ENCODE measurements at places on chromosomes 12 and 14. TPM values are rescaled to one million over a fixed set of nuclear protein-coding genes. Genes with fewer than 3 reads are reported as not detected.

DNA sequence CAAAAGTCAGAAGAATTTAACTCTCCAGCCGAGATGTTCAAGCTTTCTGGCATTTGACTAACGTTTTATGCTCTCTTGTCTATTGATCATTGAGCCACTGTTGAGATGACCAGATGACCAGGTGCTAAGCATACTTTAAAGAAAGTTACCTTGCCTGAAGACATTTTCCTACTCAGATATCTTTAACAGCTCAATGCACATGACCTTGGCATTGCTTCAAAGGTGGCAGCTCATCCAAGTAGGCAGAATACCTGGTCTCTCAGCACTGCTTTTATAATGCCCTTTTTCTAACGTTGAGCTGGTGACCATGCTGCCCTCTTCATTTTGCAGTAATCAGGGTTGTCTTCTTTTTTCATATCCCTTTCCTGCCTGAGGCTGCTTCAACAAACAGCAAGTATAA lies 358.1 kb downstream of the RAD51B start:
- DNase-seq = no peak

- DNase-seq = no peak
Measured at GRCh38 chr14:103946975-103947374, 4.6 kb upstream of the RD3L start.

- no peak for DNase-seq
Measured at GRCh38 chr12:116453631-116454030, 105.5 kb upstream of the MAP1LC3B2 start.

DNA sequence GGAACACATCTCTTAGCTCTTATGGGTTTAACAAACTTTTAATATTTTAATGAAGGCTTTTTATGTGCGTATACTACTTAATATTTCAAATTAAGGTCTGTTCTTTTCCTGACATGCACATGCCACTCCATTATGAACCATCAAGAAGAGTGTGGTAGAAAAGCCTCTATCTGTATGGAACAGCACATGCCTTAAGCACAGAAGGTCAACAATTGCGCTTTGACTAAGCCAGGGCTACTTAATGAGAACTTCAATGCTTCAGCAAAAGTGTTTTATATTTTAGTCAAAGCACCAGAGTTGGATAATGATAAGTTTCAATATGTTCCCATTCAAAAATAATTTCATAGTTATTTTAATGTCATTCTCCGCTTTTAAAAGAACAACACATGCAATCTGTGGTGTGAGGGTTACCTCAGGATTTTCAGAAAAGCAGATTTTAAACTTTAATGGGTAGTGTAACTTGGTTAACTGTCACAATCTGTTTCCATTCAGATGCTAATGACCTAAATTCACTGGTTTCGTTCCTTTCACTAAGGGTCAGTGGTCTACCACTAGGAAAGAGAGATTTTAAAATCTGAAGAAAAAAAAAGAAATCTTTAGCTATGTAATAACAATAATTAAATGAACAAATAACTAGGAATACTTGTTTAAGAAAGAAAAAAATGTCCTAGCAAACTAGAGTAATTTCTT lies 193.4 kb upstream of the NOVA1 start:
- DNase-seq = no peak

DNA sequence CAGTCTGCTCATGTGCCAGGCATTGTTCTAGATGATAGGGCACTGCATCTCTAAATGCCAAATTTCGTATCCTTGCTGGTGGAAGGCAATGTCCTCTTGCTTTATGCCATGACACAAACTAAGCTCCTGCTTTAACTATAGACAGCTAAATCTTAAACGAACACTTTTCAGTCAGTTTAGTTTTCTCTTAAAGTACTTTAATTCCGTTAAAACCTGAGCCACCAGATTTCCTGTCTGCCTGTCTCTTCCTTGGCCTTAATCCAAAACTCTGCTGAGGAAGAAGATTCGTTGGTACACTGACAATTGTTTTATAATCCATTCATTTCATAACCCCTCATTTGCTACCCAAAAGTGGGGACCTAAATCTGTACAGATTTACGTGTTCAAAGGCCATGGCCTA lies 194.4 kb upstream of the BCL2L14 start:
- DNase-seq = no peak

DNA sequence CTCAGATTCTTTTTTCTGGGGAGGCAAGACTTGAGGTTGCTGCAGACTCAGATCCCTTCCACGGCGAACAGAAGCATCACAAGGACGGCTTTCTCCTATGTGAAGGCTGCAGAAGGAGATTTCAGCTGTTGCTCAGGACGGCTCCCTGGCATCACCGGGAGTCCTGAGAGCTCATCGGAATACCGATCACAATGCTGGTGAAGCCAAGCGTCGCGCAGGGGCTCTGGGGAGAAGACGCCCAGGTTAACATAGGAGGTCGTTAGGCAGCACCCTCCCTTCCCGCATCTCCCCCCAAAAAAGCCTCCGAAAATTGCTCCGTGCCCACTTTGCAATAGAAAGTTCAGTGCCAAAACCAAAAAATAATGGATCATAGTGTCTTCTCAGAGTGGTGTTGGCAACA lies 127.2 kb upstream of the TMEM132D start:
- no peak for DNase-seq

Gene MYF6
- not detected for total RNA-seq

GRCh38 chr12:40055776-40056175 lies 50.1 kb downstream of the SLC2A13 start:
- no peak for DNase-seq

Gene CMTM5
- 2.2 TPM for total RNA-seq

- no peak for DNase-seq
Measured at GRCh38 chr12:48779869-48780268, 9.0 kb downstream of the ADCY6 start.

DNA sequence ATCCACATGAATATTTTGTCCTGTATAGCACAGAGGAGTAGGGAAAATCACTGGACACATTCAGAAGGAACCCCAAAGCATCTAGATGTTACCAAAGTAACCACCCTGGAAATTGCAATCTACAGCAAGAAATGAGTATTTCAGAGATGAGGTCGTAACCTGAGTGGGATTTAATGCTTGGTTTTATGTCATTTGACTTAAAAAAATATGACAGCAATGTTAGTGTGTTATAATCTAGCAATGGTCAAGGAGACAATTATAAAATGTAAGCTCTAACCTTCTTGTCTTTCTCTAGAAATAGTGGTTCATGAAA lies 256.6 kb downstream of the NAV3 start:
- no peak for DNase-seq

GRCh38 chr12:113891167-113891692 lies 74.9 kb downstream of the RBM19 start:
- no peak for DNase-seq

DNA sequence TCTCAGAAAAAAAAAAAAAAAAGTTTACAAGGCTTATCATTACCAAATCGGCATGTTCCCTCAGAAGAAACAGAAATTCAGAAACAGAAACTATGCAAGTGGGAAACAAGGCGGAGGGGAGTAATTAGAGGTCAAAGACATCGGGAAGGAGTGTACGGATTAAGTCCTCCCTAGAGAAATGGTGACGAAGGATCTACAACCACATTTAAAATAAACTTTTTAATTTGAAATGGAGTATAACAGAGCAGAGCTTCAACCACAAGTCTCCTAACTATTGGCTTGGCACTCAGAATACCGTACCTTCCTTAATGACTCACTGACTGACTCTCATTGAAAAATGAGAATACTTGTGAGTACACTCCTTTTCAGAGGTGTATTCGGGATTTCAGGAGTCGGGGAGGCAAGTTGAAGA lies 908 bp downstream of the ENTPD5 start:
- DNase-seq = no peak

Gene PYGL
- total RNA-seq = 11.2 TPM

DNA sequence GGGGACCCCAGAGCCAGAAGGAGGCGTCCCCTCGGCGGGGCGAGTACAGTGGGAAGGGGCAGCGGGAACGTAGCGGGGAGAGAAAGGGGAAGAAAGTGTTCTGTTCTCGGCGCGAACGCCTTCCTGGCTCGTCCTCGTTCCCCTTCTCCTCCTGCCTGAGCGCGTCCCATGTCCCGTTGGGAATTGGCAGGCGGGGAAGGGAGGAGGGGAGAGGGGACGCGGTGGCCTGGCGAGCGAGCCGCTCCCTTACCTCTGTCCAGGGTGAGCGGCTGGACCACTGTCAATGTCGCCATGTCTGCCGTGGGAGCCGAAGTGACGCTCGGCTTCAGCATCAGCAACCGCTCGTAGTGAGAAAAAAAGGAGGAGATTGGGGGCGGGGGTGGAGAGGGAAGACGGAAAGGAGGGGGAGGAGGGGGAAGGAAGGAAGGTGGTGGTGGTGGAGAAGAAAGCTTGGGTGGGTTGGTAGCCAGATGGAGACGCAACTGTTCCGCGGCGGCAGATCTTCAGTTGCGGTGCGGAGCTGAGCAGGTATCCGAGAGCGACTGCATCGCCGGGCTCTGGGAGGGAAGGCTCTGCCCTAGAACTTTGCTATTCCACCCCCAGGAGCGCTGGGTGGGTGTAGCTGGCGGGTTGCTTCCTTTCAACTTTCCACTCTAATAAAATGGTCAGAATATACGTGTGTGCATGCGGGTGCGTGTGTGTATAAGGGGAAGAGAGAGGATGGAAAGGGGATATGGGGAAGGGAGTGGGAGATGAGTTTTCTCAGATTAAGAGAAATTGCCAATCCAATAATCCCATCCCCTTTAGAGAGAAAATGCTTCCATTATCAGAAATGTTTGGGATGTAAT lies at the start of gene LIN7A:
TSS of gene LIN7A (minus strand) at position 544 of the 848 bp plus-strand sequence. CDS start at position 332, 212 bp downstream.
- peak; percentile 44 for DNase-seq

DNA sequence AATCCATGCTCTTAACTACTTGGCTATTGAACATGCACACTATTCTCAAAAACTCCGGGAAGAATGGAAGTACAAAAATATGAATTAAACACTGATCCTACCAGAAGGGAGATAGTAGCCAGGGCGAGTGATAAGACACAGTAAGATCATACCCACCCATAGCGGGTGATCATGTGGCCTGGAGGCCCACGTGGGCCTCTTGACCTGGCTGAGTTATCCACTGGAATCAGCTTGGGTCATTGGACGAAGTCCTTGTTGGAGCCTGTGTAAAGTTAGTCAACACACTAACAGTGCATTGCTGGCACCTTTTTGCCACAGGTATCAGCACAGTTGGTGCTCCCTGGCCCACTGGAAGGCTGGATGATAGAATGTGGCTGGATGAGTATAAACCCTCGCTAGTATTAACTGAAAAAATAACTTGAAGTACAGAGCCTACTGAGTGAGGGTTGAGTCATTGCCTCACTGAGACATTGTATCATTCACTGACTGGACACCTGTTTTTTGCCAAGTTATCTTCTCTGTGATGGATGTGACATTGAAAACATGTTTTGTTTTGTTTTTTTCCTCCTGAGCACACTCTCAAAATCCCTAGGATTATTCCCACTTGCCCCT lies 149.2 kb upstream of the FUT8 start:
- DNase-seq = no peak

DNA sequence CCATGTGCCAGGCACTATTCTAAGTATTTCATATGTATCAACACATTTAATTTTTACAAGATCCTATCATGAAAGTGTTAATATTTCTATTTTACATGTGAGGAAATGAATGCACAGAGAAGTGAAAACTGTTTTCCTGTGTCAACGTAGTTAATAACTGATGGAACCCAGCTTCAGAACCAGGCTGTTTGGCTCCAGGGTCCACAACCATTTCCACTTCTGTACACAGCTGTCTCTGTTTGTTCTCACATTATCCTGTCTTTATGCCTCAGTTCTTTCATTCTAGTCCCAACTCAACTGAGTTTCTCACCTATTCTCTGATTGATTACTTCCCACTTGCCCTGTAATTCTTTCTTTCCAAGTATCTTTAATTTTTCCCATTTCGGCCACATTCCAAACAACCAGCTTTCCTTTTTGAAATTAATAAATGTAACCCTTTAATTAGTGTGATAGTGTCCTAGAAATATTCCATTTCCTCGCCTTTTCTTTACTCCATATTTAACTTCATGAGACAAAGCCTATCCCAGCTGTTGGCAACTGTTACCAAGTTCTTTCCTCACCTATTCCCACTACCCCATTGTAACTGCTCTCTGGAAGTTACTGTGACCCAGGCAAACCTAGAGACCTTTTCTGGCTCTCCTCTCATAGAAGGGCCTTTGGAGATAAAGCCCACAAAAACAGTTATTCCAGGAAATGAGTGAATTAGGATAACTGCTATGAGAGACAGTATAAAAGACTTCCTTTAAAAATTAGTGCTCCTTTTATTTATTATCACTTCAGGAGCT lies 218.7 kb downstream of the RASSF9 start:
- no peak for DNase-seq

DNA sequence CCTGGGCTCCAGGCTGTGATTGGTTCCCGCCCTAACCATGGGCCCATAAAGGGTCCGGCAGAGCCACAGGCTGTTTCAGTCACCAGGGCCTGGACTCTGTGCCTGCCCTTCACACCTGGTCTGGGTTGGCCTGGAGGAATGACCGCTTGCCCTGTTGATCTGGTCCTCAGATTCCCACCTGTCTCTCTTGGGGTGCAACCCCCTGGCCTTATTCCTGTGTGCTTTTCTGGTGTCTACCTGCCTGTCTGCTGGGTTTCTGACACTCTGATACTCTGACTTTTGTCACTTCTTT lies 2.9 kb upstream of the KRT83 start:
- no peak for DNase-seq

- DNase-seq = peak; percentile 34
Measured at GRCh38 chr12:120439646-120440247, 1.8 kb downstream of the COX6A1 start.

GRCh38 chr12:34208331-34209258 lies 186.3 kb downstream of the ALG10 start:
- no peak for DNase-seq

Gene SLC5A8
- 0.06 TPM for total RNA-seq

- no peak for DNase-seq
Measured at GRCh38 chr12:53172352-53172751, 8.2 kb upstream of the ZNF740 start.

- DNase-seq = no peak
Measured at GRCh38 chr12:24820872-24821271, 128.0 kb downstream of the BCAT1 start.

Gene IL31
- not detected for total RNA-seq

- DNase-seq = no peak
Measured at GRCh38 chr14:101125313-101125712, 221.8 kb upstream of the RTL1 start.

- DNase-seq = no peak
Measured at GRCh38 chr12:13103391-13104033, at the start of gene GSG1. GSG1 (minus strand) TSS chr12:13103667; CDS start chr12:13103512, 155 bp downstream.

DNA sequence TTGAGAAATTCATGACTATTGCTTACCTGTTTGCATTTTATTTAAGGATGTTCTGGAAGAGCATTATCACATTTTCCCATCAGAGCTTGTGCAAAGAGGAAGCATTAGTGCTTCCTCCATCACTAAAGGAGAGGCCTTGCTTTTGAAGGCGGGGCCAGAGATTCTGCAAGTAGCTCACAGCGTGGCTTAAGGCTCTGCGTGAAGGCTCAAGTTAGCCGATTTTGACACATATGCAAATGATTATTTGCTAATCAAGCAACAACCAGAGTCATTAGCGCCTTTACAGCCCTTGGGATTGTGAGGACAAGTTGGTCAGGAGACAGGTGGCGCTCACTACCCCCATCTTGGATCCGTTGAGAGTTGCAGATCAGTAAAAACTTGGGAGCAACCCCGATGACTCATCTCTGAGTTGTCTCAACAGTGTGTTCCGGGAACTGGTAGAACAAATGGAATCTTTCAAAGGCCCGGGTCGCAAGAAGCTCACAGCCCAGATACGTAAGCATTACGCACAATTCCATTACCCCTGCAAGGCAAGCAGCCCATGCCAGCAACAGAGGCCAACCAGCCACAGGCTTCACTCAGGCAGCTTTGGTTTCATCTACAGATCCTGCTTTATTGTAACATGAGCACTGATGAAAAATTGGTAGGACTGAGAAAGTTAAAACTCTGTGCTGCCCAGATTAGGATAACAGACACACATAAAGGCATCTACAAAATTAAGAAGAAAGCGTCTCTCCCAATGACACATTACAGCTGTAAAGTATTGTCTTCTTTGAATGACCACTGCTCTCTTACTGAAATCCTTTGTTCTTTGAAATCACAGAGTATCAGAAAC lies 34.9 kb upstream of the SPTSSA start:
- DNase-seq = peak; percentile 86

Measured in mucosa of gallbladder (tissue), 1 donor.